ENCODE measurements at places on chromosomes 7 and 10. TPM values are rescaled to one million over a fixed set of nuclear protein-coding genes. Genes with fewer than 3 reads are reported as not detected.

RBP3 gene
- total RNA-seq = not detected

GIMAP7 gene
- total RNA-seq = not detected

HOXA7 gene
- total RNA-seq = not detected

HOXA2 gene
- not detected for total RNA-seq

Measured in glutamatergic neuron (in vitro differentiated cells).